ENCODE measurements at places on chromosomes 2 and 18. TPM values are rescaled to one million over a fixed set of nuclear protein-coding genes. Genes with fewer than 3 reads are reported as not detected.

GRCh38 chr2:142395291-142395690 is 264.5 kb upstream of the LRP1B start:
- no peak for DNase-seq

- no peak for DNase-seq
These were observed 9.3 kb upstream of the EFEMP1 start for GRCh38 chr2:55932843-55933242.

DNA sequence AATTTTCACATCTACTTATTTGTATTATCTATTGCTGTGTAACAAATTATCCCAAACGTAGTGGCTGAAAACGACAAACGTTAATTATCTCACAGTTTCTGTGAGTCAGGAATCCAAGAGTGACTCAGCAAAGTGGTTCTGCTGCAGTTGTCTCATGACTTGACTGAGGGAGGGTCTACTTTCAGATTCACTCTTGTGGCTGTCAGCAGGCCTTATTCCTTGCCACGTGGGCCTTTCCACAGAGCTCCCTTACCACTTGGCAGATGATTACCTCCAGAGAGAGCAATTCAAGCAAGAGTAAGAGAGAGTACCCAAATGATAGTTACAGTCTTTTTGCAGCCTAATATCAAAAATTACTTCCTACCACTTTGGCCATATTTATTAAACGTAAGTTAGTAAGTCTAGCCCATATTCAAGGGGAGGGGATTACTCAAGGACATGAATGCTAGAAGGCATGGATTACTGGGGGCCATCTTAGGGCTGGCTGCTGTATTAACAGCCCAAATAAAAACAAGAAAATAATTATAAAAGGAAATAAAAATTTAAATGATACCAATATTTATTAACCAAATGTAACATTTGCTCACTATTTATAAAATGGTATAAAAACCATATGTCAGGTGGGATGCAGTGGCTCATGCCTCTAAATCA is 48.7 kb upstream of the NBEAL1 start:
- no peak for DNase-seq

GRCh38 chr2:204900910-204901309 is 355.6 kb downstream of the PARD3B start:
- no peak for DNase-seq

- peak; percentile 75 for DNase-seq
These were observed 912.6 kb upstream of the FSHR start for GRCh38 chr2:50066873-50067272.

GRCh38 chr18:9854801-9855676 is 30.7 kb upstream of the TXNDC2 start:
- DNase-seq = no peak

DNA sequence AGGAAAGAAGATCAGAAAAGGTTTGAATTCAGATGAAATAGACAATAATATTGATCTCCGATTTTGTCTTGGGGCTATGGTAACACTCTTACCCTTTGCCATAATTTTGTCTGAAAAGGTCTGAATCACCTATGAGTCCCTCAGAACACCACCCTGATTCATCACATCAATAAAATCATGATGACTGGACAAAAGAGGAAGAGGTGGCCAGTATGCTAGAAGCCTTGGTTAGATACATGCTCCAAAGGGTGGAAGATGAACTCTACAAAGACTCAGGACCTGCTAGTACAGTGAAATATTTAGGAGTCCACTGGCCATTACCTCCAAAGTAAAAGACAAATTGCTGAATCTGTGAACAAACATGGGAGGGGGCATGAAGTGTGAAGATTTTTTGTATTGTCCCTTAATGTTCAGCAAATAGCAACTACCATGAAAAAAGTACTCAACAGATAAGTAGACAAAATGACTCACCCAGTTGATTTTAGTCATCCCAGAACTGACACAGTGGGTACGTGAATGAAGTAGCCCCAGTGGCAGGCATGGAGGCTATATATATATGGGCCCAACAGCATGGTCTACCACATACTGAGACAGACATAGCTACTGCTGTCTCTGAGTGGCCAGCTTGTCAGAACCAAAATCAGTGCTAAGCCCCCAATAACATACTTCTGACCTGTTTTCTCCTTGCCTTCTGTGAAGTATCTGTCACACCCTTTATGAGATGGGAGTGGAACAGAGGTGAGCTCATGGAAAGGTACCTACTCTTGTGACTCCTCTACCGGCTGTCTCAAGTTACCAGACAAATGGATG is 36.5 kb upstream of the GLS start:
- DNase-seq = no peak

DNA sequence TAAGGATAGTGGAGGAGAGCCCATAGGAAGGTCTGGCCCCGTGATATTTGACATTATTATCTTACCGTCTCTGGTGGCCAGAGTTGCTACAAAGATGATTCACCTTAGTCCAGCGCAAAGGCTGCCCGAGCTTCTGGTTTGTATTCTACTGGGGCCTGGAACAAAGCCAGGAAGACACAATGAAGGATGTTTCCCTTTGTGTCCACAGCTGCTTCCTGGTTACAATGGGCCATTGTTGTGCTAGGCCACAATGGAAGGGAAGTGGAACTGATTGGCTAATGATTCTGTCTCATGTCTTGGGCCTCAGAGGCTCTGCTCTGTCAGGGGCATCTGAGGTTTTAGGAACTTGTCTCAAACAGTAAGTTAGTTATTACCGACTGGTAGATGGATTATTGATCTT is 132.2 kb downstream of the TDRD15 start:
- peak; percentile 53 for DNase-seq

- no peak for DNase-seq
These were observed 57.6 kb upstream of the CABLES1 start for GRCh38 chr18:23077493-23078256.

DNA sequence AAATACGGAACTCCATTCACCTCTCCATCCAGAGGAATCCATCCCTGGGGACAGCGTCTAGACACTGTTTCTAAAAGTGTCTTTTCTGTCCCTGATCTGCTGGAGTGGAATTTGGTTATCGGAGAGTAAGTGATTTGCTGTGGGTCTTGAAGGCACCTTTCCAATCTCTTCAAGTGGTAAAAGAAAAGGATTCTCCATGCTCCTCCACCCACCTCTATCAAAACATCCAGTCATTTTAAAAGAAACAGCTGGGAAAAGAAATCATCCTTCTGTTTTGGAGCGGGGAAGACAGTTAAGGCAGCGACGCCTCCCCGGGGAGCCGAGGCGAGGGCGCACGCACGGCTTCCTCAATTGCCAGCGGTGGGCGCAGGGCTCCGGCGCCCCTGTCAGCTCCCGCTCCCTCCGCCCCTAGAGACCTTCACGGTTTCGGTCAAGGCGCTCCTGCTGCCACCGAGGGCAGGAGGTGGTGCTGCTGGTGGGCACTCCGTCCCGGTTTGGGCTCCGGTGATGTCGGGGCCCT is 547 bp downstream of the SLC35F5 start:
- DNase-seq = no peak

DNA sequence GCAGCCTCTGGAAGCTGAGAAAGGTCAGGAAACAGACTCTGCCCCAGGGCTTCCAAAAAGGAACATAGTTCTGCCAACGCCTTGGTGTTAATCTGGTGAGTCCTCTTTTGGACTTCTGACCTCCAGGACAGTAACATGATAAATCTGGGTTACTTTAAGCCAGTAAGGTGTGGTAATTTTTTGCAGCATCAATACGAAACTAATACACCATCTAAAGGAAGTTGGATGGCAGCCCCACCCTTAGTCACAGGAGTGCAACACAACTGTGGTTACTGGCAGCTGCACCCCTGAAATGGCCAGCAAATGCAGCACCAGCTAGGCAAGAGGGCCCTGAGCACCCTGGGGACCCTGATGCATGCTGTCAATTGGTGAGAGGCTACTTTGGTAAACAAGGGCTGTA is 25.8 kb downstream of the CREG2 start:
- DNase-seq = no peak

- no peak for DNase-seq
These were observed 249.2 kb upstream of the FIGN start for GRCh38 chr2:163984986-163985385.

- DNase-seq = no peak
These were observed 68.5 kb downstream of the TMEM18 start for GRCh38 chr2:608711-609110.

DNA sequence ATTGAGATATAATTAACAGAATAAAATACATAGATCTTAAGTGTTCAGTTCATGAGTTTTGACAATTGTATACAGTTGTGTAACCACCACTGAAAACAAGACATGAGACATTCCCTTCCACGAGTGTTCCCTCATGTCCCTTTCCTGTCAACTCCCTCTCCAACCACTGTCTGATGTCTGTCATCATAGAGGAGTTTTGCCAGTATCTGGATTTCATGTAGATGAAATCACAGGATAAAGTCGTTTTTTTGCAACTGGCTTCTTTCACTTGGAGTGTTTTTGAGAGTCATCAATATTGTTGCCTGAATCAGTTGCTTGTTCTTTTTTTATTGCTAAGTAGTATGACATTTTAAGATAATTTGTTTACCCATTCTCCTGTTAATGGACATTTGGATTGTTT is 52.7 kb downstream of the RBMS1 start:
- no peak for DNase-seq

DNA sequence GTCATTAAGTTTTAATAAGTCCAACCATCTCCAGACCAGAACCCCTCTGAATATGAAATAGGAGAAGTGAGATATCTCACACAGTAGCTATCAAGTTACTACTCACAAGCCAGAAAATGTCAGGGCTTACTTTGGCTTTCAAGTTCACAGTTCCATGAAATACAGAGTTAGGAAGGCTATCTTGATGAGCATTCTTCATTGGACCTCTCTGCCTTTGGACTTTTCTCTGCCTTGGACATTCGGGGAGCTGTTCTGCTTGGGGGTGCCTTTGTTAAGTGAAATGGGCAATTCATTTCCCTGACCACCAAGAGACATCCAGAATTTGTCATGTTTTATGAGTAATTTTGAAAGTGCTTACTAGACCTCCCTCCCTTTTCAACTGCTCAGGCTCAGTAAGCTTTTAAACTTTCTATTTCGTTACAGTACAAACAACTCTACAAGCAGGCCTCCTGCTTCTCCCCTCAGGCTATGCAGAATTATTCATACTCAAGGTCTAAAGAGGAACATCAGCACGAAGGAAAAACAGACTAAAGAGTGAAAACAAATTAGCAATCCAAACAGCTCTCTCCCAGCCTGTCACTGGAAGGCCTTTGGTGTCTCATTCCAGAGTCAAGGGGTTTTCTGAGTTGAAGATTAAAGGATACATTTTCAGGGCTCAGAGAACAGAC is 95.3 kb downstream of the MREG start:
- DNase-seq = no peak

DNA sequence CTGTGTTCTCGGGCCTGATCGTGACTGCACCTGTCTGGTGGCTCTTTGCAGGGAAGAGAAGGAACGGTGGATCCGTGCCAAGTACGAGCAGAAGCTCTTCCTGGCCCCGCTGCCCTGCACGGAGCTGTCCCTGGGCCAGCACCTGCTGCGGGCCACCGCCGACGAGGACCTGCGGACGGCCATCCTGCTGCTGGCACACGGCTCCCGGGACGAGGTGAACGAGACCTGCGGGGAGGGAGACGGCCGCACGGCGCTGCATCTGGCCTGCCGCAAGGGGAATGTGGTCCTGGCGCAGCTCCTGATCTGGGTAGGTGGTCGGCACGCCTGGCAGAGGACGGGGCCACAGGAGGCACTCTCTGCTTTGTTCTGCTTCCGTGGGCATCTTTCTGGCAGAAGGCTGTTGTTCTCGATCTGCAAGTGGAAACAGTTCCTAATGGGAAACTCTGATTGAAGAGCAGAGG is 48.0 kb downstream of the GBX2 start:
- no peak for DNase-seq

- DNase-seq = no peak
These were observed 242.5 kb downstream of the CYP26B1 start for GRCh38 chr2:71905205-71905604.

DNA sequence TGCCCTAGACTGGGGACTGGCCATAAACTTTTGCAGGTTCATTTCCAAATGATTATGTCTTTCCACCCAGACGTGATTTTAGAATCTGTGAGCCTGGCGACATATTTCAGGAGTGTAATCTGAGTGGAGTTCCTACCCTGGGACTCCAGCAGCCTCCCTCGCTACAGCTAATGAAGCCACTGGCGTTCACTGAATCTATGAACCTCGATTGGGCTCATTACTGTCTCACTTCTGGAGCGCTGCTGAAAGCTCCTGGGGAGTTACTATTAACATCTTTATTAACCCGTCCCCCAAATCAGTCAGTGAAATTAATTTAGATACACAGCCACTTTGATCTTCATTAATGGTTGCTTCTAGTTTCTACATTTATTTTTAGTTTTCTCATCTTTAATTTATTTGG is 56.5 kb downstream of the CDK15 start:
- no peak for DNase-seq

The ANKRD30B gene
- 0.20 TPM for total RNA-seq

The HOXD12 gene
- total RNA-seq = not detected

The ANKRD29 gene
- total RNA-seq = 6.1 TPM

The SCN9A gene
- 13.3 TPM for total RNA-seq

The DUSP2 gene
- total RNA-seq = 59.4 TPM

The L3MBTL4 gene
- 17.5 TPM for total RNA-seq

The ZBTB14 gene
- total RNA-seq = 9.4 TPM
